Esophagus squamous epithelium (tissue), 5 donors: ENCODE measurements at places on chromosomes 12 and 14. TPM values are rescaled to one million over a fixed set of nuclear protein-coding genes. Genes with fewer than 3 reads are reported as not detected.
A peak's percentile ranks its signal among the peaks of the same experiment; 100 is the strongest.

STAC3 gene
- total RNA-seq: 0.38 TPM

CCDC196 gene
- total RNA-seq: not detected

ENDOU gene
- total RNA-seq: 39.8 TPM

DNA sequence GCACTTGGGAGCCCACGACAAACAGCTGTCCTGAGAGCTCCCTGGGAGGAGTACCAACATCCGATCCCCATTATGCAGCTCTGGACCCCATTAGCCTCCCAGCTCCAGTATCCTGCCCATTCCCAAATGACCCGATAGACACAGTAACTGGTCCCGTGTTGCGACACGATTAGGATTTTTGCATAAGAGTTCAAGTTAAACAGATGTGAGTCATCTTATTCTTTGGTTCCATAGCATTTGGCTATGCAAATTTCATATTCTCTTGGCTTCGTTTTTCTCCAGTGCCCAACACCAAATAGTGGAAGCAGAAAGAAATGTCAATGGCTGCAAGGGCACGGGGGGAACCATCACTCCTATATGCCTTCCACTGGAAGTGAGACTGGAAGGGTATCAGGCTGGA, 43.0 kb upstream of the LRRC10 start:
- no peaks in the 10 kb centered on the region for H3K27me3 ChIP-seq
- no peak for DNase-seq
- no peak overlapping the region for H3K27ac ChIP-seq
- no peaks in the 10 kb centered on the region for H3K36me3 ChIP-seq

GRCh38 chr14:67577181-67577808, 22.8 kb downstream of the PIGH start:
- peaks cover 34% of the 10 kb centered on the region for H3K36me3 ChIP-seq
- no peaks in the 10 kb centered on the region for H3K4me1 ChIP-seq
- H3K27me3 ChIP-seq: no peaks in the 10 kb centered on the region

DNA sequence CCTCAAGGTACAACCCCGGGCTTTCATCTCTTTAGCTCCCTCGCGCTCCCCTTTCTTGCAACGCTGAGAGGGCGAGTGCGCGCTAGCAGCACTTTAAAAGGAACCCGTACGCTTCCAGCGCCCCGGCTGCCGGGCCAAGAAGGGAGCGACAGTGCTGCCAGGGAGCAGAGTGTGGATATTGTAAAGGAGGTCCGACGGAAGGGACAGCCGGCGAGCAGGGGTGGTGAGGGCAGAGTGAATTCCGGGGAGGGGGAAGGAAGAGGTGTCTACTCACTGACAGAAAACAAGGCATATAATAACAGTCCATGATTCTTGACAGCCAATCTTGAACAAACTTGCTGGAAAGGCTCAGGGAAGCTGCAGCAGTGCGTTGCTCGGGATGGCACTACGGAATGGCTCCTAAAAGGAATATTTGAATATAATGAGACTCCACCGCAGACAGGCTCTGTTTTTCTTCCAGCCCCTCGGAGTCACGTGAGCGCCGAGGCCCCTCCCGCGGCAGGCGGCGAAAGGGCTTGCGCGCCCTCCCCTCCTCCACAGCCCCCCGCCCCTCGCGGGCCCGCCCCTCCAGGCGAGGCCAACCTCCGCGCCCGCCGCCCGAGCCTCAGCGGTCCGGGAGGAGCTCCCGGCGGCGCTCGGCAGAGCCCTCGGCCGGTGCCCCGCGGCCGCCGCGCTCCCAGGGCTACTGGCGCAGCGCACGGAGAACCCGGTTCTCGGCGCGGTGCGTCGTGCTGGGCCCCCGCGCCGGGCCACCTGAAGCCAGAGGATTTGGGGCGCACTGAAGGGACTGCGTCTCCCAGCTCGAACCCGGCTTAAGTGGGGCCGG, 3.4 kb downstream of the BMP4 start:
- peak overlapping the region; percentile 85 for H3K27ac ChIP-seq
- no peak for DNase-seq
- peaks cover 19% of the 10 kb centered on the region for H3K4me1 ChIP-seq
- H3K27me3 ChIP-seq: no peaks in the 10 kb centered on the region
- H3K36me3 ChIP-seq: peaks cover 21% of the 10 kb centered on the region

- no peak overlapping the region for H3K4me3 ChIP-seq
- H3K4me1 ChIP-seq: peaks cover 34% of the 10 kb centered on the region
- DNase-seq: peak; percentile 30
- H3K27ac ChIP-seq: peak overlapping the region; percentile 67
- no peaks in the 10 kb centered on the region for H3K36me3 ChIP-seq
These were observed 136.3 kb downstream of the SCARB1 start for GRCh38 chr12:124727264-124727800.

DNA sequence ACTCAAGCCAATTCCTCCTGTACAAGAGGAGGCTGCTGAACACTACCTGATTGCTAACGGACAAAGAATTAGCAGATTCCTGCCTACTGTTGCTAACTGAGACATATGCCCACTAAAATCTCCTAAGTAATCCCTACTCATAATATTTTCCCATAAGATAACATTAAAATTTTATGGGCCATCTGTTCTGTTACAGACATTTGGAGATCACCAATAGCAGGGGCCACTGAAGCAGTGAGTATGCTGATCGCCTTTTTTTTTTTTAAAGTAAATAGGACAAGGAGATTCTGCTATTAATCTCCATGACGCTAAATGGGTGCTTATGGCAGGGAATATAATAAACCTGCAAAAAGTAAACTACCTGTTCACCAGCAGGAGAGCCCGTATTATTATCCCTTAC, 292.9 kb downstream of the MED13L start:
- no peak overlapping the region for H3K4me3 ChIP-seq
- H3K27ac ChIP-seq: no peak overlapping the region
- no peaks in the 10 kb centered on the region for H3K27me3 ChIP-seq
- no peak for DNase-seq

GRCh38 chr12:65106948-65107347, 14.2 kb downstream of the WIF1 start:
- H3K4me1 ChIP-seq: no peaks in the 10 kb centered on the region
- no peak for DNase-seq
- H3K27me3 ChIP-seq: no peaks in the 10 kb centered on the region
- H3K4me3 ChIP-seq: no peak overlapping the region
